Forelimb muscle (tissue), 1 donor: ENCODE measurements at places on chromosomes 12 and 14.

GRCh38 chr14:74528406-74528805 lies 34.8 kb downstream of the ISCA2 start:
- no peak for DNase-seq

DNA sequence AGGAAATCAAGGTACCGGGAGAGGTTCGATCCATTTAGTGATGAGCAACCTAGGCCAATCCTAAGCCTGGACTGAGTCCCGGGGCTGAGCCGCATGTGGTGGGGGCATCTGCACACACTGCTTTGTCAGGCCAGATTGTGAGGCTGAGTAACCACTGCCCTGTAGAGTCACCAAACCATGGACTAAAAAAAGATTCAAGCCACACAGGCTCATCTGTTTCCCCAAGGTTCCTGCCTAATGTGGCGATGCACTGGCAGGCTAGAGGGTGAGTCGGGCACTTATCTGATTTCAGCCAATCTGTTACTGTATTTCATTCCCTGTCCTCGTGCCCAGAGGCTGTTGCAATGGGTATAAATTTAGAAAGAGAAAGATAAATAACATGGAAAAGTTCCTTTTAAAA lies 140.8 kb downstream of the TTC7B start:
- DNase-seq, result no peak

- no peak for DNase-seq
Measured at GRCh38 chr12:54360717-54361456, 3.4 kb downstream of the GPR84 start.

DNA sequence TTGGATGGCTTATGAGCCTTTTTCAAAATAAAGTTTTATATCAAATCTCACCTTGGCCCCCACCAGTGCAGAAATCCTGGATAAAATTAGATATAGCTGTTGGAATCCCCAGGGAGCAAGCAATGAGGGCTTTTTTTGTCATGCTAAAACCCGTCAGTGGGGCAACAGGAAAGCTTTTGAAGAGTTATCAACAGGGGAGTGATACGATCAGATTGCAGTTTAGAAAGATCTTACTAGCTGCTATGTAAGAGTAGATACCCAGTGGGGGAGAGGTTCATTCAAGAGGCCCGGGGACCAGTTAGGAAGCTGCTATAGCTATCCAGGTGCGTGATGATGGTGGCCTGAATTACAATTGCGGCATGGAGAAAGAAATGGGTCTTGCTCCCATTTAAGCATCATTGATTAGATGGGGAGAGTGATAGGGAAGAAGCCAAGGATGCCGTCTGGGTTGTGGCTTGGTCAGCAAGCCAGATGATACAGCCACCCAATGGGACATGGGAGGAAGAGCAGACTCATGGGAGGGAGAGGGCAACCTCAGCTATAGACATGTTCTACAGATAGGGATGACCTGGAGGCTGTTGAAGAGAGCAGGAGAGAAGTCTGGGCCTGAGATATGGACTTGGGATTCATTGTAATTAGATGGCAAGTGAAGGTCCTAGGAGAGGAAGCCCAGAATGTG lies 272.4 kb downstream of the DPF3 start:
- no peak for DNase-seq

- no peak for DNase-seq
Measured at GRCh38 chr12:20248646-20249045, 119.7 kb upstream of the PDE3A start.

- no peak for DNase-seq
Measured at GRCh38 chr14:58699681-58700205, 62.0 kb downstream of the DACT1 start.

GRCh38 chr12:55729819-55730818 lies 1.3 kb upstream of the CD63 start:
- no peak for DNase-seq

DNA sequence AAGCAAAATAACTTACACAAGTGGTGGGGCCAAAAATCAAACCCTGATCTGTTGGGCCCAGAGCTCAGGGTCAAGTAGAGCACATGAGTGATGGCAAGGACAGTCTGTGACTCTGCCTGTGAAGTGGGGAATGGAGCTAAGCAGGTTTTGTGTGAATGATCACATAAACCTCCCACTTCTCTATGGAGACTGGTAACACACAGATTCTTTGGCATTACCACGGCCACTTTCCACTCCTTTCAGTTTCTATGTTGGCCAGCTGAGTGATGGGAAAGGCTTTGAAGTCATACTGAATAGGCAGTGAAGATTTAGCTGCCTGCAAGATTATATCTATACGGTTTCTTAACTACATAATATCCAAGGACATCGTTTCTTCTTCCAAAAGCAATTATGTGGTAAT lies 97.9 kb downstream of the ARMH4 start:
- no peak for DNase-seq

DNA sequence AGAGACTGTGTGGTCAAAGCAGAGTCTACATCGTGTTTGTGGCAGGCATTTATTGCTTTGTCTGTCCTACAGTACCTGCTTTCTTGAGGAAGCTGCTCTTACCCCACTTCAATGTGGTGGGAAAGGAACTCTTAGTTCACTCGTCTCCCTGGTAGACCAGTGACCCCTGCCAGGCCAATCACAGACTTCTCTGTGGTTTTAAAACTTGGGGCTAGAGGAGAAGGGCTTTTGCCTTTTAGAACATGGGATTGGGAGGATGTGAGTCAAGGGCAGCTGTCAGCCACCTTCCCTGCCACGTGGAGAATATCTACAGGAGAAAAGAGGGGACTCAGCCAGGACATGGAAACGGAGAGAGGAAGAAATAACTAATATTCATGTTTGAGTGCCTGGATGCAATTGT lies 36.8 kb upstream of the TMED10 start:
- no peak for DNase-seq

- no peak for DNase-seq
Measured at GRCh38 chr12:62192903-62193250, 67.3 kb upstream of the USP15 start.

DNA sequence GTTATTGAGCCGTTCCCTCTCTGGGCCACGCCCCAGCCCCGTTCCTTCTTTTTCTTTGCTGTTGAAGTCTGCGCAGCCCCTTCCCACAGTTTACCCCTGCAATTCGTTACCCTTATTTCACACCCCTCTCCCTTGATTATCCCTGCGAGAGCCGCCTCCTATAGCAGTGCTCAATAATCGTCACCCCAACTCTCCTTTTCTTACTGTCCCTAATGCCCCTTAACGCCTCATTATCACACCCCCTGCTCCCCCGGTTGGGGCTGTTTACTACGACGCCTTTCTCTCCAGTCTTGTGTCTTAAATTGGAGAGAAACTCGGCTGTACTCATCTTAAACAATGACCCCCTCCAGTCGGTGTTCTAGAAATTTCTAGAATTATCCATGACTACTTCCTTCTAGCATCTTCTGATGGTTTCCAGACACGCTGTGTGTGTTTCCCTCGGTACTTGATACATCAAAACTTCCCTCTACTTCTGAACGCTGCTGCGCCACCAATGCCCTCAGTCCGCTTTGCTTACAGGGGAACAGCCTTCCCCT lies 713 bp upstream of the FBXL14 start:
- no peak for DNase-seq

DNA sequence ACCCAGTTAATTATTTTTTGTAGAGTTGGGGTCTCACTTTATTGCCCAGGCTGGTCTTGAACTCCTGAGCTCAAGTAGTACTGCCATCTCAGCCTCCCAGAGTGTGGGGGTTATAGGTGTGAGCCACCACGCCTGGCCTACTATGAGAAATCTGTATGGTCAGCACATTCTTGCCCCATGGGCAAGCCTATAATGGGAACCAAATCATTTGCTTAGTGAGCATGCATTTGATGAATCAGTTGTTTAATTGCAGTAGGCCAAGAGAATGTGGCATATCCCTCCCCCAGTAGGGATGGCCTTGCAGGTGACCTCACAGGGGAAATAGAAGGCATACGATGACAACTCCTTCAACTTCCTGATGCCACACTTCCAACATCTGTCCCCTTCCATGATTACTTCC lies 122.7 kb downstream of the DIP2B start:
- no peak for DNase-seq

GRCh38 chr14:56331592-56332216 lies 213.5 kb downstream of the PELI2 start:
- no peak for DNase-seq

DNA sequence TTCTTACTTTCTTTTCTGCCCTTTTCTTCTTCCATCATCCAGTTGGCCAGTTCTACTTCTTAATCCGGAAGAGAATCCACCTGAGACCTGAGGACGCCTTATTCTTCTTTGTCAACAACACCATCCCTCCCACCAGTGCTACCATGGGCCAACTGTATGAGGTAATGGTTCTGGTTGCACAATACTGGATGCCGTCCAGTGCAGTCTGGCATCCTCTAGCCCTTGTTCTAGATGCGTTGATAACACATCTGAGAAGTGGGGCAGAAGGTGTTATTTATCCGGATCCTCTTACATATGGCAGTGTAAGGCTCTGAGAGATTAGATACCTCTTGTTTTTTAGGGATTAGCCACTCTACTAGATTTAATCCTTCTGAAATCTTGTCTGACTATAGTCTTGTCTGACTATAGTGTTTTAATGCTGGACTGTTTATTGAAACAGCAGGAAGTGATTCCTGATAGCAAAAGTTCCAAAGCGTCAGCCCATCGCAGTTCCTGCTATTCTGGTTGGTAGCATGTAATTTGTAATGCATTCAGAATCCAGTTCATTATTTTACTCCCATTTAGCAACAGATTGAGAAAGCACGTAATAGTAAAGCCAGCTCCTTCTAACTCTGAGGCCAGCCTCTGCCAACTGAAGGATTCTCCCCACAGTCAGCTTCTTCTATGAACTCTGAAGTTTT lies 7.9 kb downstream of the GABARAPL1 start:
- no peak for DNase-seq

GRCh38 chr12:98741196-98741555 lies 96.1 kb downstream of the APAF1 start:
- DNase-seq, result no peak

DNA sequence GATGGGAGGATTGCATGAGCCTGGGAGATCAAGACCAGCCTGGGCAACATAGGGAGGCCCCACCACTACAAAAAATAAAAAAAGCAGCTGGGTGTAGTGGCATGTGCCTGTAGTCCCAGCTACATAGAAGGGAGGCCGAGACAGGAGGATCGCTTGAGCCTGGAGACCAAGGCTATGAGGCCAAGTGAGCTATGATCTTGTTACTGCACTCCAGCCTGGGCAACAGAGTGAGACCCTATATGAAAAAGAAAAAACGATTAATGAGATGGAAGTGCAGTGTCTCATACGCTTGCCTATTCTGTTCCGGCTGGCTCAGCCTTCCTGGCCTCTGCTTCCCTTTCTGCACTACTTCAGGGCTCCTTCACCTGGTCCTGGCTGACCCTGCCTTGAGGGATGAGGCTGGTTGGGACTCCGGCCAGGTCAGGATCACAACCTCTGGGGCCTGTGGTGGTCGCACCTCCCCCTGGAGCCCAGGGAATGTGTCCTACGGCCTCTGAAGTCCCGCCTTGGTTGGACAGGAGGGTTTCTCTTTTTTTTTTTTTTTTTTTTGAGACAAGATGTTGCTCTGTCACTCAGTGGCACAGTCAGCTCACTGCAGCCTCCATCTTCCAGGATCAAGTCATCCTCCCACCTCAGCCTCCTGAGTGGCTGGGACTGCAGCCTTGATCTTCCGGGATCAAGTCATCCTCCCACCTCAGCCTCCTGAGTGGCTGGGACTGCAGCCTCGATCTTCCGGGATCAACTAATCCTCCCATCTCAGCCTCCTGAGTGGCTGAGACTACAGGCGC lies 10.7 kb downstream of the TEDC1 start:
- DNase-seq, result no peak

DNA sequence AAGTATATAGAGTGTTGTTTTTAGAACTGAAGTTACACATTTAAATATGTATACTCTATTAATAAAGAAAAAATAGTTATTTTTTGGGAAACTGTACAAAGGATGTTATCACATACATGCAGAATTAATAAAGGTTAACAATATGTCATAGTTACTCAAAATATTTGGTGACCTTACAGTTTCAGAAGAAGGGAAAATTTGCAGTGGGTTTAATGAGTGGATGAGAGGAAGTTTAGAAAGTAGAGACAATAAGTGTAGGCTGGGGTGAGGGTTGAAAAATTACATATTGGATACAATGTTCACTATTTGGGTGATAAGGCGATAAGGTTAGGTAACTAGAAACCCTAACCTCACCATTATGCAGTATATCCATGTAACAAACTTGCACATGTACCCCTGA lies 13.5 kb downstream of the WNK1 start:
- no peak for DNase-seq

DNA sequence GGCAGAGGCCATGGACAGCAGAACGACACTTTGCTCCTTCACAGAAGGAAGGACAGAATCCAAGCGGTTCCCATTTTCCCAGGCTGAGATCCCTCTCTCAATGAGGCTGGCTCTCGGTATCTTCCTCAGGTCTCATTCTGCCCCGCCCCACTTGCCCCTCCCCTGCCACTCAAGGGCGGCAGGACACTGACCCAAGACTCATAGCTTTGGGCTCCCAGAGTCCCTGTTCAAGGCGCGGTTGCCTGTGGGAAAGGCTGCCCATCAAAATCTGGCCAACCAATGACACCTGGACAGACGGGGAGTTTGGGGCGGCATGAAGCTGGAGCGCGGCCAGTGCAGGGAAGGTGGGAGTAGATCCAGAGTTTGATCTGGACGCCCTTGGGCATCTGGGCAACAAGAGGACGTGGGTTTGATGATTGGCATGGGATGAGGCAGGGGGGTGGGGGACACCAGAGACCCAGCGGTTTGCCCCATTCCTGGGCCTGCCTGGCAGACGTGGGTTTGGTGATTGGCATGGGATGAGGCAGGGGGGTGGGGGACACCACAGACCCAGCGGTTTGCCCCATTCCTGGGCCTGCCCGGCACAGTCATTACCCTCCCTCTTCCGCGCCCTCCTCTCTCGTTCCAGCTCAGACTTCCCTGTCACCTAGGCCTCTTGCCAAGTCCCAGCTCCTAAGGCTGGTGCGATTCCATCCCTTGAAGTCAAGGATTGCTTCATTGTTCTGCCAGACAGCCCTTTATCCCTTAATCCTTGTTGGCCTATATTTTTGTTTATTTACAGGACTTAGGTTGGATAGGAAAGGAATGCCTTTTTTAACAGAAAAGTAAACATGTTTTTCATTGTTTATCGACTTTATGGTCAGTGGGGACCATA lies 92.1 kb downstream of the NINJ2 start:
- no peak for DNase-seq

- no peak for DNase-seq
Measured at GRCh38 chr12:51265024-51265423, 5.2 kb downstream of the SMAGP start.

DNA sequence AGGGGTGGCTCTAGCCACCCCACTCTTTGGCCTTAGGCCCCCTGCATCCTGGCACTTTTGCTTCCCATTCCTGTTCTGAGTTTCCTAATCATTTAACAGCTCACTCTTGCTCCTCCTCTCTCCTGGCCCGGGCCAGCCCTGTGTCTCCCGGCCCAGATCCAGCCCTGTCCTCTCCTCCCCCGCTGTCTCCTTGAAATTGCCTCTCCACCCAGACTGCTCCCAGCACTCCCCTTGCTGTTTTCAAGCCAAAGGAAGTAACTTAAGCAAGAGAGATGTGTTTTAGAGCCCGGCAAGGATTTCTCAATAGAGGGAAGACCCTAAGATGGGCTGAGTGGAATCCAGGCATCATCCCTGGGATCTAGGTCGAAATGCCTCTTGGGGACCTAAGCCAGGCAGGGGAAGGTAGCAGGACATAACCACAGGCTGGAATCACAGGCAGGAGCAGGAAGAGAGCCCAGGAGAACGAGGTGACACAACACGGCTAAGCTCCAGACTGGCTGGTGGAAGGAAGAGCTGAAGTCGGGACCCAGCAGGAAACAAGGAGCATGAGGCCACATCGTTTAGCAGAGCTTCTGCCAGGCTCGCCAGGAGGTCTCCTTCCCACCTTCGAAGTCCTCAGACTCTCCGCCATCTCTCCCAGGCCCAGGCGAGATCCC lies 2.0 kb upstream of the LRP1-AS start:
- no peak for DNase-seq
